Stimulated activated CD8-positive, alpha-beta memory T cell treated with anti-CD3 and anti-CD28 coated beads, Interleukin-2, amount 100 ng/mL, for 48 hours (primary cell): ENCODE measurements at places on chromosomes 6 and 20.

GRCh38 chr6:43021270-43022047 is at the start of gene RRP36:
Gene RRP36 (plus strand): TSS chr6:43021623. CDS start chr6:43021655, 32 bp downstream.
- DNase-seq = peak; percentile 67

GRCh38 chr6:131112249-131112648 is 23.0 kb upstream of the AKAP7 start:
- DNase-seq = no peak

- no peak for DNase-seq
Observed at GRCh38 chr6:138559143-138559542, 59.8 kb upstream of the NHSL1 start.

GRCh38 chr20:39025883-39026282 is 63.7 kb downstream of the DHX35 start:
- no peak for DNase-seq

- no peak for DNase-seq
Observed at GRCh38 chr6:111987295-111987694, 66.6 kb upstream of the CCN6 start.
